ENCODE measurements at places on chromosomes 11 and 22.

DNA sequence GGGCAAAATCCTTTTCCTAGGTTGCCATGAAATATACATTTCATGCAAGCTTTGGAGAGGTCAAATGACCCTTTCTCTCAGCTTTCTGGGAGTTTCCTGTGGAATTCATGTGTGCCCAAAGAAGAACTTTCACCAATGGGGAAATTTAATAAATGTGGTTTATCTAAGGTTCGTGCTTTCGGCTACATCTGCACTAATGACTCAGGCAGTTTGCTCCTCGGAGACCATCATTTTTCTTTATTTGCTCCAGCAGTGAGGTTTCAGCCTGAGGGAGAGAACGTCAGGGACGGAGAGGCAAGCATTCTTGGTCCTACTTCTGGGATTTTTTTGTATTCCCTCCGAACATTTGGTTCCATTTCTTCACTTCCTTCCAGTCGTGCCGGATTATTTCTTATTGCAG is 85.2 kb downstream of the FLI1 start:
- DNase-seq, result peak; percentile 10

DNA sequence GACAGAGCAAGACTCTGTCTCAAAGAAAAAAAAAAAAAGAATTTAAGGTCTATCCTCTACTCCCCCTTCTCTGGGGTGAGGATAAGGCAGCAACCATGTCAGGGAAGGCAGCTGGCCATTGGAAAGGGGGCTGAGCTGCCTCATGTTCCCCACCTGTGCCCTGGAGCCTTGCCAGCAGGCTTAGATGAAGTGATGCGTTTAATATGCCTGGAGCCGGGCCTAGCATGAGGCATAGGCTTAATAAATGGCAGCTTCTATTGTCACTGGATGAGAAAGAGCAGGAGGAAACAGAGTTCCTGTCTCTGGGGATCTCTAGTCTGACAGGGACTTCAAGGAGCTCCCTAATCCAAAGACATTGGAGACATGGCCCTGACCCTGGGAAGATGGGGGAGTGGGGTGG is 3.2 kb upstream of the KCNE3 start:
- DNase-seq, result no peak

DNA sequence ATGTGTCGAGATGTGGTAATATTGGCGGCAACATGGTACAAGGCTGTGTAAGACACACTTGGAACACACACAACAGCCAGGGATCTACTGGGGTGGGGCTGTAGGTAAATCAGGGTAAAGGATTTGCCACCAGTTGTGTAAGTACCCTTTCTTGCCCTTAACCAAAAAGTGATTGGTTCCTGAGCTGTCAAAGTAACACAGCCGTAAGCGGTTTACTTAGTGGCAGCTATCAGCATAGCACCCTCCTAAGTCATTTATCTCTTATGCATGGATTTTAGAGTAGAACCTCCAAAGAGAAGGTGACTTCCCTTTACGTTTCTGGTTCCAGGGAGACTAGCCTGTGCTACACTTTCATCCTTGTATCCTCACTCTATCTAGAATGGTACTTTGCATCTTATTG is 57.2 kb downstream of the SPECC1L start:
- no peak for DNase-seq

GRCh38 chr22:24816806-24817205 is 10.8 kb downstream of the SGSM1 start:
- no peak for DNase-seq

DNA sequence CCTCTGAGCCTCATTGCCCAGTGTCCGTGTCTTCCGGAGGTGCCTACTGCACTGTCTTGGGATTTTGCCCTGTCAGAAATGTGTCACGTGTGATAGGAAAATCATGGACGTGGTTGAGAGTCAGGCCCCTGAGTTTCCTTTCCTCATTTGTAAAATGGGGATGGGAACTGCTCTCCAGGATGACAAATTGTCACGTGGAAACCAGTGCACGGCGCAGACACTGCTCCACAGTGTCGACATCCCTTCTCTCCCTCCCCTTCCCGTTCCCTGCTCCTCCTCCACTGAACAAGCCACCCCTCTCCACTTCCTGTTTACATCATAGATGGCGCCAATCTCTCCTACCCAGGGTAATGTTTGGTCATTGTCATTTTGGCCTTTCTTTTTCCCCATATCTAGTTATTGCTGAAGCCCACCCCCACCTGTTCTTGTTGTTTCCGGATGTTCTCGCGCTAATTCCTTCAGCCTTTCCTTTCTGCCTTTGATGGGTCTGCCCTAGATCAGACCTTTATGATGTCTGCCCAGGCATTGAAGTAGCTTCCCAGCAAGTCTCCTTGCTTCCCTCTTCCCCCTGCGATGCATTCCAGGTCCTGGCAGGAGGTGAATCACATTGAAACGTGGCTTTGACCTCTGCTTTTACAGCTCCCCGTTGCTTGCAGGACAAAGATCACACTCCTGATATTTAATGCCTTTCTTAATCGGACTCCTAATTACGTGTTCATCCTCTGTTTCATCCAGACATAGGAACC is 91.8 kb downstream of the TBC1D22A start:
- no peak for DNase-seq

- DNase-seq, result no peak
These were observed 2.6 kb upstream of the OR52W1 start for GRCh38 chr11:6196396-6196795.
